ENCODE measurements at places on chromosomes 1 and 21.

- DNase-seq, result no peak
Measured at GRCh38 chr1:209720326-209720725, 15.7 kb downstream of the HSD11B1 start.

GRCh38 chr1:12400027-12400693 lies 170.3 kb downstream of the VPS13D start:
- no peak for DNase-seq

DNA sequence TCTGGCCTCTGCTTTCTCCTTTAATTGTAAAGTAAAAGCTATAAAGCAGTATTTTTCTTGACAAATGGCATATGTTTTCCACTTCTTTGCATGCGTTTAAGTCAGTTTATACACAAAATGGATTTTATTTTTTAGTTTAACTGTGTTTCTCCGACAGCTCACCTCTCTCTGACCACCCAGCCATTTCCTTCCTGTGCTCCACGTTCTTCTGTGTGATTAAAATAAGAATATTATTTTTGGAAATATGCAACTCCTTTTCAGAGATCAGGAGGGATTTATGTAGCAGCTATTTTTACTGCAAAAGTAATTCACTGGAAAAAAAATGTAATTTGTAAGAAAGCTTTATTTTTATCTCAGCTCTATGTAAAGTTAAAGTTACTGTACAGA lies 18.0 kb downstream of the ETS2 start:
- DNase-seq, result no peak

DNA sequence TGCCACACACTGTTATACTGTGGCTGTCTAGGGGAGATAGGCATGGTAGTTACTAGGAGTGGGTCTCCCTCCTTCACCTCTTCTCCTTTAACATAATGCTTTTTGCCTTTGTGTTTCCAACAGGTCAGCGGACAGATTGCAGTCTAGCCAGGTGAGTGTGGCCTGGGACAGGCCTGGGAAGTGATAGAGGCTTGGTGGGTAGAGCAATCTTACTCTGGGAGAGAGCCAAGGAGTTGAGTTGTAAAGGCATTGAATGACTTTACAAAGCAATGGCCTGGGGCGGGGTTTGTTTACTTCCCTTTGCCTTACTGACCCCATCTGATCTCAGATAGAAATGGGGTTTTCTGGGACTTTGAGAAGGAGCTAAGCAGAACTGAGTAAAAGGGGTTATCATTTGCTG lies 51.0 kb upstream of the IKBKE start:
- no peak for DNase-seq

DNA sequence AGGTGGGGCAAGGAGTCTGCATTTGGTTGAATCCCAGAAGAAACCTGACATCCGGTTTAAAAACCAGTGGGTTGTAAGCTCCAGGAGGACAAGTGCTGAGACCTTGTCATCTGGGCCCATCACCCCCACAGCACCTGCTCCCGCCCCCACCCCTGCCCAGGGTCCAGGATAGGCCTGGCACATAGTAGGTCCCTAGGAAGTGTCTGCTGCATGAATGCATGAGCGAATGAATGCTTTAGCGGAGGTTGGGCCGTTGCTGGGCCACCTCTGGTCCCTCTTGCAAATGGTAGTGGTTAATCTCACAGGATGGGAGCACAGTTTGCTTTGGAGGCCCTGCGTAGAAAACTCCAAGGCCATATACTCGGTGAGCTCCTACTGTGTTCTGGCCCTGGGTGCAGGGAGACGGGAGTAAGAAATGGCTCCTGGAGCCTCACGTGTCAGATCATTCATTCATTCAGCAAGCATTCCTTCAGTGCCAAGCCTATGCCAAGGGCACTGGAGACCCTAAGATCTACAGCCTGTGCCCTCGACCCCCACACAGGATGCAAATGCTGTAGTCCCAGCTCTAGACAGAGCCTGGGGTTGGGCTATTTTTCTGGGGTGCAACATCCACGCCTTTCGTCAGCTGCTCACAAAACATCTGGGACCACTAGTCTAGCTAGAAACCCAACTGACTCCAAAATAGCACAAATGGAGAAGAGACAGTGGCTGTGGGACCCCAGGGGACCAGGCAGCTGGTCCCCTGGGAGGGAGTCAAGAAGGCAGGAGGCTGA lies 28.9 kb downstream of the EPHA2 start:
- no peak for DNase-seq

DNA sequence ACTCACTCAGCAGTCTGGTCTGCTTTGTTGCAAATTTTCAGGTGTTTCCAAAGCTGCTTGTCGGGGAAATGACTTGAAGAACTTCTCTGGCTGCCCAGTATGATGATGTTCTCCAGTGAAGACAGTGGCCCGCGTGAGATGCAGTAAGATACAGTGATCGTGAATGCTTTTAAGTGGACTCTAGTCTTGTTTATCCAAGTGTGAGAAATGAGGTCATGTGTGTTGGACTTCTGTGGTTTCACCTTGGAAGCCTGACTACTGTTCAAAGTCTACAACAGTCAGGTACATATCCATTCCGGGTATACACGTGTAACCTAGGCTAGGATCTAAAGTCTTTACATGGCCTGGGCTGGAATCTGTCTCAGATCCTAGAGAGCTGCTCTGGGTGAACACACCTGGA lies 29.1 kb downstream of the ZNF695 start:
- no peak for DNase-seq

DNA sequence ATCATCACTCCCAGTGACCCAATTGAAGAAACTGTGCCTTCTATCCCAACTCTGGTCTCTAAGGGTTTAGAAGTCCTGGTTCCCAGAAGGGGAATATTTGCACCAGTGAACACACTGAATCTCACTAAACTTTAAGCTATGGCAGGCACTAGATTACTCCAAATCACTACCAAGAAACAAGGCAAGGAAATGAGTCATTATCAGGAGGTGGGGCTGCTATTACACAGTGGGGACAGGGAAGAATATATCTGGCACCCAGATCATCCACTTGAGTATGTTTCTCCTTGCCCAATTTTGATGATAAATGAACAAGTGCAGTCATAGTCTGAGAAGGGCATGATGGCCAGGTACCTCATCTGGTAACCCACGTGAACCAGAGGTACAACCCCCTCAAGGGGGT lies 7.0 kb downstream of the MRPL9 start:
- no peak for DNase-seq

- DNase-seq, result no peak
Measured at GRCh38 chr1:198657550-198658064, 18.8 kb downstream of the PTPRC start.

DNA sequence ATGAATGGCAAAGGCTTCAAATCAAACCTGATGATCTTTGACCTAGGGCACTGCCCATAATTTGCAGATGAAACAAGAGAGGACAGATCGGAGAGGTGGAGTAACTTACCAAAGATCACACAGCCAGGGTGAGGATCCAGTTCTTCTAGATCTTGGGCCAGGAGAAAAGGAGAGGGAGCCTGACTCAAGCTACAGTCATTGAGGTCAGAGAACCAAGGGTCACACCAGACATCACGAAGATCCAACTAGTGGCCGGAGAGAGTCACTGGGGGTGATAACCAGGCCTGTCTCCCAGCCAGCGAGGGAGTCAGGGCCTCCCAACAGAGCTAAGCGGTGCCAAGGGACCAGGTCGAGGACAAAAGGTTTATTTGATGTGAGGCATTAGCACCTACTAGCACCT lies 115.0 kb downstream of the RIPK4 start:
- DNase-seq, result no peak

- no peak for DNase-seq
Measured at GRCh38 chr1:164637461-164638375, 78.7 kb downstream of the PBX1 start.

GRCh38 chr1:16677552-16678431 lies 11.0 kb upstream of the RNU1-3 start:
- no peak for DNase-seq

- no peak for DNase-seq
Measured at GRCh38 chr21:32215306-32215685, 63.6 kb downstream of the MIS18A start.

- DNase-seq, result no peak
Measured at GRCh38 chr1:111691886-111692285, 47.3 kb downstream of the INKA2 start.

GRCh38 chr1:18481921-18482701 lies 1.4 kb downstream of the KLHDC7A start:
- DNase-seq, result no peak

DNA sequence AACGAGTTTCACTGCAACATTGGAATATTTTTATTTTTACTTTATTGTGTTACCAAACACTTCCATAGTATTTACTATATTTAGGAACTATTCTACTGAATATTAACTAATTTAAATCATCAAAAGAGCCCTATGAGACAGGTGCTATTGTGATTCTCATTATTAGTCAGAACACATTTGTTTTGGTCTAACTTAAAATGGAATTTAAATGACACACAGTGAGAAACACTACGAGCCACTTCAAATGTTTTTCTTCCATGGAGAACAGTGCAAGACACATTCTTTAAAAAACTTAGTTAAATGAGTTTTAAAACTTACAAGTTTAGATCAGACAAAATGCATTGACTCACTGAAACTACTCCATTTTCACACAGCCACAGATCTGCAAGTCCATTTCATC lies 6.6 kb upstream of the TRAF3IP3 start:
- no peak for DNase-seq

DNA sequence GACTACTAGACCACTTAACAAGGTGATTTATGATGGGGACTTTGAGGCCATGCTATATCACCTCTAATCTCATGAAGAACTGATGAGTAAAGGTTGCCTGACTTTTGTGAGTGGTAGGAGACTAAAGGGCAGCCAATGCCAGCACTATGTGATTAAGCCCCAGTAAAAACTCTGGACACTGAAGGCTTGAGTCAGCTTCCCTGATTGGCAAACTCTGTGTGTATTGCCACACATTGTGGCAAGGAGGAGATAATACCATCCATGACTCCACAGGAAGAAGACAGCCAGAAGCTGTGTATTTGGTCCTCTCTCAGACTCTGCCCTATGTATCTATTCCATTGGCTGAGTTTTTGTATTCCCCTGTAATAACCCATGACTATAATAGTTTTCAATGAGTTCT lies 413.3 kb upstream of the ZRANB2 start:
- no peak for DNase-seq

- DNase-seq, result no peak
Measured at GRCh38 chr21:32626621-32627196, 14.5 kb upstream of the CFAP298 start.

DNA sequence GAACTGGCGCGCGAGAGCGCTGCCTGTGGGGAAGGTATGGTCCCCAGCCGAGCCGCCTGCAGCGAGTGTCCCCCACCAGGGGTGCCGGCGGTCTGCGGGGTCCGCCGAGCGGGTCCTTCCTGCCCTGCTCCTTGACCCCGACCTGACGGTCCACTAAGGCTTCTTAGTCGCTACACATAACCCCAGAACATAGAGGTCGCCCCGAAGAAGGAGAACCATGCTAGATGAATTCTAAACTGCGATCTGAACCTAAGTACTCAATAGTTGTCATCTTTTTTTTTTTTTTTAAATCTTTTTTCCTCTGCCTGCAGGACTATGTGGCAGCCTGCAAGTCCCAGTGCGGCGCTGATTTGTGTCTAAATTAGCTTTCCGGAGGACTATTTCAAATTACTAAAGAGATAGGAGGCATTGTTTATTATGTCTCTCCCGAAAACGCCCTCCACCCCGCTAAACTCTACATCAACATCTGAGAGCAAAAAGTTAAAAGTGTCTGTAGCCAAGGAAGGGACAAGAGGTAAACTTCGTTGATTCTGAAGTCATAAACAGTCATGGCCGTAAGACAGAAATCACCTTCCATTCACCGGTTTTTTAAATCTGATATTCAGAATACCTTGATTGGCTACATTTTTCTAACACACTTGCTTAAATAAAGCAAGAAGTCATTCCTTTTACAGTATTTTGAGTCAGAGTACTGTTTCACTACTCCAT lies 476 bp downstream of the AXDND1 start:
- DNase-seq, result no peak

GRCh38 chr1:24714859-24715520 lies 30.3 kb upstream of the CLIC4 start:
- DNase-seq, result no peak

GRCh38 chr1:186812570-186812969 lies 16.2 kb upstream of the PLA2G4A start:
- no peak for DNase-seq

DNA sequence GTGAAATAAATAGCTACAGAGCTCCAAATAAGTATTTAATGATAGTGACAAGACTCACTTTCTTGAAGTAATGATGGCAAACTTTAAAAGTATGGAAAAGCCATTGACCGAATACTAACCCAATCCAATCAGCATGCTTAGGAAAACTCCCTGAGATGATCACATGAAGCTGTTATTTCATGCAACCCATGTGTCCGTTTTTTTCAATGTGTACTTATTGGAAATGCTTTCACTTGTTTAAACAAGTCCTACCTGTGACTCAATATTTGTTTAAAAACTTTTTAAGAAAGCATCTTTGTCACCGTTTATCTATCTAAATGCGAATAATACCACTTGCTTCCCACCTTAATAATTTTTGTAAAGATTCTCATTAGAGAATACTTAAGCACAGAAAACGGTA lies 185.8 kb downstream of the NRIP1 start:
- DNase-seq, result no peak

GRCh38 chr1:36415661-36416326 lies 18.1 kb upstream of the LSM10 start:
- no peak for DNase-seq

DNA sequence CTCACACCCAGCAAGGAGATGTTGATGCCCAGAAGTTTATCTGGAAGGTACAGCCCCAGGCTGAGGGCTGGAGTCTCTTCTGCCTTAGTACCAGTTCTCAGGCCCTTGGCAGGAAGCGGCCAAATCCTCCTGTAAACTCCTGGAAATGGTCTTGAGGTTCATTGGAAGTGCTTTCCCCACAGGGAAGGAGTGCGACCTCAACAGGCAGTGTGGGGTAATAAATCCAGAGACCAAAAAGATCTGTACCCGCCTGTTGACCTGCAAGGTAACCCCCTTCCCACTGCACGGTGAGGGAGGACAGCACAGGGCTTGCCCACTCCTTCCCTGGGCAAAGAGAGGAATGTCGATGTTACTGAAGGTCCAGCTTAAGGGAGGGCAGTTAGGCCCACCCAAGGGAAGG lies 4.5 kb downstream of the ATXN7L2 start:
- no peak for DNase-seq

DNA sequence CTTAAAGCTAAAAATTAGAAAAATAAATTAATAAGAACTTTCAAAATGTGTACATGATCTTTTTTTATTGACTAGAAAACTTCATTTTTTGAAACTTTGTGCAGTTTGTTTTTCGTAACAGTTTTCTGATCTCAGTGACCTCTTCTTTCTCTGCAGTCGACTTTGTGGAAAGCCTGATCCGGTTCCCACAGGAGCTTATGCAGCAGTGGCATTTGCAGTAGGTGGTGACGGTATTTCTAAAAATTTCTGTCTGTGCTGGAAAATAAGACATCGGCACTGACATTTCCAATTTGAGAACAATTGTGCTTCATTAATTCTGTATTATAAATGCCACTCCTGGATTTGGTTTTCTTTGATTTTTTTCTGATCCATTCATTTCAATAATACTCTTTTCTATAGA lies 68.8 kb downstream of the CLDN17 start:
- no peak for DNase-seq

DNA sequence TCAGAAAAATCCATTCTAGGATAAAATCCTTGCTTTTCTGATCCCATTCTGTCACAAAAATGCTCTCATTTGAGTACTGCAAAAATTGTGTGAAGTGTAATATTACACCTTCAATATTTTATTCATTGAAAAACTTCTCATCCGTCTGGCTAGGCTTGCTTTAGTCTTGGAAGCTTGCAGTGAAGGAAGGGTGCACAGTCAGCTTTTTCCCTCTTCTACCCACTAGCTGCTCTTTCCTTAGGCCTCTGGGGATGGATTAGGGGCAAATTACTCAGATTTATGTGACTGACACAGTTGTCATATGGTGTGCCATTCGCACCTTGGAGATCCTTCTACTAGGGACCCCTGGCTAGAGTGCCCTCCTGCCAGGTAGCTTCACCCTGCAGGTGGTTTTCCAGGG lies 32.1 kb downstream of the OVAAL start:
- DNase-seq, result no peak

- no peak for DNase-seq
Measured at GRCh38 chr1:4636186-4636585, 18.2 kb upstream of the AJAP1 start.

Data from stimulated activated CD4-positive, alpha-beta T cell treated with anti-CD3 and anti-CD28 coated beads, Interleukin-15, amount 100 ng/mL, for 1 hour (primary cell).